ENCODE measurements at places on chromosomes 3 and 15.
A peak's percentile ranks its signal among the peaks of the same experiment; 100 is the strongest.

DNA sequence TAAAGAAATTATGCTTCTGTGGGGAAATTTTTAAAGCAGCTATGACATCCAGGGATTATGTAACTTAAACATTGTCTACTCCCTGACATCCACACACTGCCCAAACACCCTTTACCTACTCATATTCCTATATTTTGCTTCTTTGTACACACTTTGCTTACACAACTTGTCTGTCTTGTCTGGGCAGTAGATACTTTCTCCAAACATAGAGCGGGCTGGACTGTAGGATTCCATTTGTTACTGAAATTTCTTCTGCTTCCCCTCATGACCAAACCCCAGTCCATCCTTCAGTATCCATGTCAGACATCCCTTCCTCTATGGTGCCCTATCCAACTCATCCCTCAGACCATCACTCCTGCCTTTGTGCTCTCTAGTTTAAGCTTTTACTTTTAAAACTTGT, 19.9 kb downstream of the NCEH1 start:
- no peak for DNase-seq

DNA sequence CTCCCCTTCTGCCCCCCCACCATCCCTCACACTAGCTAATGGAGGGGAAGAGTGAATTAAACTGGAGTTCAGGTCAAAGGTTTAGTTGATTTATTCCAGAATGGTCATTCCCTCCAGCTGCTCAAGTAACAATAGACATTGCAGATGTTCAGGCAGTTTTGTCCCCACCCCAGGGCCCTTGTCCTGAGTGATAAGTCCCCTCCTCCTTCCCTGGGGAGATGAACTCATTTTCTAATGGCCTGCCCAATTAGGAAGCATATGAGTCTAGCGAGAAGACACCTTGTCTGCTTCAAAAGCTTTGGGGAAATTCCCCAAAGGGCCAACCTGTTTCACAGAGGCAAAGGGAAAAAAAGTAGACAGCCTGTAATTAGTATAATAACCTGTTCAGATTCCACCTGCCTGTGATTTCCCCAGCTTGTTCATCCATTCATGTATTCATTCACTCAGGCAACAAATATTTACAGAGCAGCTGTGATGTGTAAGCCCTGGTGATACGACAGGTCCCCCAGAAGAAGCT, 165.3 kb downstream of the SHQ1 start:
- DNase-seq: no peak

GRCh38 chr15:68510558-68510957, 68.2 kb upstream of the CORO2B start:
- no peak for DNase-seq

GRCh38 chr15:74263466-74263865, 27.3 kb downstream of the CCDC33 start:
- no peak for DNase-seq

DNA sequence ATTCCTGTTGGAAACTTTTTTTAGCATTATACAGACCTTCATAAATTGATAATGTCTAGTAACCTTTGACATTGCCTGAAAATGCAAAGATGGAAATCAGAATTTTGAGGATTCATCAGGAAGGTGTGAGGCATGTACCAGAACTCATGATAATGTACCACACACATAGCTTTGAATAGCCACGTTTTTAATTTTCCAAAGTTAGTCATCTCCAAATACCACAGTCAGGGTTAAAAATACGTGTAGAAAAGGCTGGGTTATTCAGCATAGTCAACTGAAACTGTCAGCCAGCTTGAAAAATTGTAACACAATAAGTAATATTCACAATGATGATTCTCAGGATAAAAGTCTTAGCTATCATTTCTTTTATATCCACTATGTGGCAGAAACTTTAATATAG, 102.0 kb upstream of the THRB start:
- DNase-seq: no peak

GRCh38 chr3:197471221-197472010, 84.4 kb downstream of the BDH1 start:
- DNase-seq: no peak

DNA sequence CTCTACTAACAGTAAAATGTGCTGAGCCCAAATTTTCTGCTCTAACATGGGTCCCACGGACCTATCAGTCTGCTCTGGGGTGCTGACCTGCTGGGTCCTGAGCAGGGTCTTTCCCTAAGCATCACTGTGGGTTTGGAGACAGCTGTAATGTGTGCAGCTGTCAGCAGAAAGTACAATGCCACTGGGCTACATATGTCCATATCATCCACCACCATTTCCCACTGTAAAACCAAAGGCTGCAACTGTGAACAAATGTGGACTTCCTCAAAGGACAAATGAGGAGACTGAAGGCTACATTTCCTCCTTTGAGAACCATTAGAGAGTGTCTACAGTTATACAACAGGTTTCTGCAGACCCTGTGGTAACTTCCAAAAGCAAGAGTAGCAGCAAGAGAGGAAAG, 33.8 kb upstream of the IP6K2 start:
- DNase-seq: no peak

GRCh38 chr15:33126559-33127290, 67.8 kb downstream of the FMN1 start:
- DNase-seq: peak; percentile 34

DNA sequence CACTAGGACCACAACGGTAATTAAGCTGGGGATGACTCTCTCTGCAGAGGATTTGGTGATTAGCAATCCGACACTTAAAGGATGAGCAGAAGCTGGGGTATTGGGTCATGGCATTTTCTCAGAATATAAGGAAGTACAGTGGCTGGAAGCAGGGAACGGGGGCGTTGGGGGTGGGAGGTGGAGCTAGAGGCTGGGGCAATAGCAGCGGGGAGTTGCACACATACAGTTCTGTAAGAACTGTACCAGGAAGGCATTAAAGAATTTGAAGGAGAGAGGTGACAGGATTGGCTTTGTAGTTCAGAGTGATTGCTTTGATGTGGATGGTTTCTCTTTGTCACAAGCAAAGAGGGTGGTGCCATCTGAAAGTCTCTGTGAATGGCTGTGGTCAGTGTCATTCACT, 28.2 kb downstream of the PSMD6 start:
- DNase-seq: no peak

- no peak for DNase-seq
These were observed 328.0 kb downstream of the NLGN1 start for GRCh38 chr3:173725507-173725906.
